Caki2 (cell line): ENCODE measurements at places on chromosomes 5 and 9.

- DNase-seq = no peak
Measured at GRCh38 chr9:121305269-121305994, 37.5 kb downstream of the GSN start.

GRCh38 chr5:39072925-39073766 lies 1.1 kb downstream of the RICTOR start:
- peak; percentile 59 for DNase-seq

DNA sequence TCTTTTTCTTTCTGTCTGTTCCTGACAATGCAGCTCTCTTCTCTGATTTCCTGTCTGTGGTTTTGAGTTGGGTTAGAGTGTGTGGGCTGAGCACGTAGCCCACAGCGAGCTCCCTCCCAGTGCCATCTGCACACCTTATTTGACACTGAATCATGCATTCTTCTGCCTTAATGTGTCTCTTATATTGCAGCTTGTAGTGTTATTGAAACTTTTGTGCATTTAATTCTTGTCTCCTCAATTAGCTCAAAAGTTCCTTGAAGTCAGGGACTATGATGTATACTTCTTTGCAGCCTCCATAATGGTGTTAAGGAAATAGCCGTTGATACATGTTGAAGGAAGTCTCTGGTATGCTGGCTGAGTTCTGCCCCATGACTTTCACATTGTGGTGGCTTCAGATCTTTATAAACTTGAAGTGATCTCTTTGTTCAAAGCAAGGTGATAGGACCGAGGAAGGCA lies 576.2 kb upstream of the CLINT1 start:
- no peak for DNase-seq

GRCh38 chr5:5303242-5303641 lies 119.2 kb upstream of the ICE1 start:
- DNase-seq = no peak

GRCh38 chr5:91052977-91053740 lies 330.0 kb downstream of the ARRDC3 start:
- no peak for DNase-seq

DNA sequence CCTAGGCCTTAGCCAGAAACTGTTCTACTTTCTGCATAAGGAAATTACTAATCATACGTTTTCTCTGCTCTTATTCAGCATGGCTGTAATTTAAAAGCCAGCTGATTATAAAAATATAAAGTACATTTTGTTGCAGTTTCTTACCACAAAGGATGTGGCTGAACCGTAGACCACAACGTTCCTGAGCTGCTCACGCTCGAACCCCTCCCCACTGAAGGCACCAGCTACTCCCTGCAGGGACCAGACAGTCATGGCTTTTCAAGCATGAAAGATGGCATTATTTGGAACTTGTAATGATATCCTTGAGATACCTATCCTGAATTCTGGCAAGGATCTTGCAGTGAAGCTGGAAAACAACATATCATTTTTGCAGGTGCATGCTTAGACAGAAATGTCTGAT lies 91.8 kb upstream of the DMRT1 start:
- no peak for DNase-seq

- no peak for DNase-seq
Measured at GRCh38 chr5:82265047-82265446, 13.1 kb downstream of the RPS23 start.

DNA sequence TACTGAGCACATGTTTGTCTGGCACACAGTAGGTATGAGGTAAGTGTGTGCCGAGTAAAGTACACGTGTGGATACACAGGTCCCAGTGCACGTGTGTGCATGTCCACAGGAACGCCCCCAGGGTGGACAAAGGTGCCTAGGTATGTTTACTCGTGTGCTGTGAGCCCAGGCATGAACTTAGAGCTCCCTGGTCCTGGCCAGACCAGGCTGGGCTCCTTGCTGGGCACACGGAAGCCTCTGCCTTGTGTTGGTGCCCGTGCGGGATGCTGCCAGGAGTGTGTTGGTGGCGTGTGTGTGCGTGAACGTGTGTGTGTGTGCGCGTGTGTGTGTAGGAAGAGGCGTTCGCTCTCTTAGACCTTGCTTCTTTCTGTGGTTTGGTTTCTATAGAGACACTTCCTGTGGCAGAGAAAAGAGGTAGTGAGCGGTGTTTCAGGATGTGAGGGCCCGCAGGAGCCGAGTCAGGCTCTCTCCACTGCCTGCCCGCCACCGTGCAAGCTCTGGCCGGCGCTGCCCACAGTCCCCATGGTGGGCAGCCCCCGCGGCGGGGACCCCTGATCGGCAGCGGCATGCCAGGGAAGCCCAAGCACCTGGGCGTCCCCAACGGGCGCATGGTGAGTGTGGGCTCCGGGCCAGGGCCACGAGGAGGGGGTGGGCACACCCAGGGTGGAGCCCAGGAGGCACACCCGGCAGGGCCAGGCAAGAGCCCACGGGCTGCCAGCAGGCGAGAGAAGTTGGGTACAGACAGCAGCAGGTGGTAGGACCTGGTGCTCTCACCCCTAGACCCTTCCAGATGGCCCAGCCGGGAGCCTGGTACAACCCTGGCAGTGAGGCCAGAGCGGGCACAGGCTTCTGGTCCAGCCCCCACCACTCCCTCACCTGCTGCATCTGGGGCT lies at the start of gene RGS14:
Gene RGS14, plus strand, starts transcription at position 466 of the 893 bp plus-strand sequence. Its CDS starts 101 bp downstream, at position 567.
- no peak for DNase-seq
